ENCODE measurements at places on chromosomes 6 and 20.

GRCh38 chr6:18280084-18280483 lies 15.8 kb upstream of the DEK start:
- DNase-seq: no peak

DNA sequence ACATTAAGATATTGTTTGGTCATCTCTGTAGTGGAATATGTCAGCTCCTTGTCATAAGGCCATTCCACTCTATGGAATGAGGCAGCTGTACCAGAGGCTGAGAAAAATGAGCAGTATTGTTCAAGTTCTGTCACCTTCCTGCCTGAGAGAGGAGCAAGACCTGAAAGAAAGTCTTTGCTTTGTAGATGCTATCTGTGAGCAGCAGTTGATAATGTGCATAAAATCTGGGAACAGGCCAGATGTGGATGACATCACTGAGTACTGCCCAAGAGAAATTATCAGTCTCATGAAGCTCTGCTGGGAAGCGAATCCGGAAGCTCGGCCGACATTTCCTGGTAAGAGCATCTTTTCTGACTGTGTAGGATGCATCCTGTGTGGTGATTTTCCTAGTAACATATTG lies 16.8 kb downstream of the RIPK1 start:
- no peak for DNase-seq

DNA sequence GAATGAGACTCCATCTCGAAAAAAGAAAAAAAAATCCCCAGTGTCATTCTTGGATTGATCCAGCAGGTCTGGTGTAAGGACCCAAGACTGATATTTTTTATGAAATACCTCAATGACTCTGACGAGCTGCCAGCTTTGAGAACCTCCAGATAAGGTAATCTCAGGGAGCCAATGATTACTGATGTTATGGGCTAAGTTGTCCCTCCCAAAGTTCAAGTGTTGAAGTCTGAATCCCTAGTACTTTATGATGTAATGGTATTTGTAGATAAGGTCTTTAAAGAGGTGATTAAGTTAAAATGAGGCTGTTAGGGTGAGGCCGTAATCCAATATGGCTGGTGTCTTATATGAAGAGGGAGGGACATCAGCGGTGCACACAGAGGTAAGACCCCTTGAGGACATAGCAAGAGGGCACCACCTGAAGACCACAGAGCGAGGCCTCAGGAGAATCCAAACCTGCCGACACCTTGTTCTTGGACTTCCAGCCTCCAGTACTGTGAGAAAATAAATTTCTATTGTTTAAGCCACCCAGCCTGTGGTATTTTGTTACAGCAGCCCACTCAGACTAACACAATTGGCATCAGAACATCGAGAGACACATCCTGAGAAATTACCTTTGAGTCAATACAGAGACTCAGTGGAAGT lies 19.7 kb upstream of the DDO start:
- no peak for DNase-seq

- DNase-seq: no peak
These were observed 274.5 kb downstream of the ALDH8A1 start for GRCh38 chr6:134675110-134676054.

GRCh38 chr6:165404296-165404695 lies 94.9 kb upstream of the C6orf118 start:
- no peak for DNase-seq

DNA sequence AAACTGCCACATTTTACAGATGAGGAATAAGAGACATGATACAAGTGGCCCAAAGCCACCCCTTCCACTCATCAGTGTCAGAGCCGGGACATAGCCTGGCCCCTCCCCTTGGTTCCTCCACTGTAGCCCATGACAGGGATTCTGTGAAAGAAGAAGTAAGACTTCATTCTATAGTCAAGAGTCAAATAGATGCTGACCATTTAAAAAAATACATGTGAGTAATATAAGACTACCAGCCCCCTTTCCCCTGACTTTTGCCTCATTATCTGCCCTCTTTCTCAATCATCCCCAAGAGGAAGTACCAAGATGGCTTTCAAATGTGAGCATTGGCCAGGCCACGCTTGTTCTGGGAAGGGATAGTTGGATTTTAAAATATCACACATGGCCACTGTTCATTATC lies 57.8 kb upstream of the TAB2 start:
- no peak for DNase-seq

DNA sequence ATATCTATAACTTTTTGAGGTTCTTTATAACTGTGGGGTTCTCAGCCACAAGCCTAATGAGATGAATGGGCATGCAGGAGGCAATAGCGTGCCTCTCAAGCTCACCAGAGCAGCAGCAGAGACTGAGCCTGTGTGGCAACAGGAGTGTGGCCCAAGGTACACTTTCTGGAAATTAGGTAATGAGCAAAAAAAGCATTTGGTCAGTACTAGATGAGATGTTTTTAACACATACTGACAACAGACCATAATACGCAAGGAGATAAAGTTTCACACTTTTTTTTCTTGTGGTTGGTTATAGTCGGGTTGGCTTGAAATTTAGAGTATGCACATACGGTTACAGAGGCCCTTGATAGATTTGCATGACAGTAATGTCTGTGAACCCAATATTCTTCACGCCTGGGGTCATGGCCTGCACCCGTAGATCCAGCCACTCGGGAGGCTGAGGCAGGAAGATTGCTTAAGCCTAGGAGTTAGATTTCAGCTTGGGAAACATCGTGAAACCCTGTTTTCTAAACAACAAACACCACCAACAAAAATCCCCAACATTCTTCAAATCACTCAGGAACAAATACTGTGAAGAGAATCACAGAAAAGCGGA lies 300.1 kb downstream of the GMDS start:
- DNase-seq: no peak

GRCh38 chr6:21678990-21679389 lies 85.4 kb downstream of the SOX4 start:
- DNase-seq: no peak

- no peak for DNase-seq
These were observed 13.8 kb downstream of the SYTL3 start for GRCh38 chr6:158663625-158664165.

Measured in activated naive CD8-positive, alpha-beta T cell treated with anti-CD3 and anti-CD28 coated beads, Interleukin-2, amount 50 U/mL, for 16 hours (primary cell).